ENCODE measurements at places on chromosomes 5 and 9. TPM values are rescaled to one million over a fixed set of nuclear protein-coding genes. Genes with fewer than 3 reads are reported as not detected.

DNA sequence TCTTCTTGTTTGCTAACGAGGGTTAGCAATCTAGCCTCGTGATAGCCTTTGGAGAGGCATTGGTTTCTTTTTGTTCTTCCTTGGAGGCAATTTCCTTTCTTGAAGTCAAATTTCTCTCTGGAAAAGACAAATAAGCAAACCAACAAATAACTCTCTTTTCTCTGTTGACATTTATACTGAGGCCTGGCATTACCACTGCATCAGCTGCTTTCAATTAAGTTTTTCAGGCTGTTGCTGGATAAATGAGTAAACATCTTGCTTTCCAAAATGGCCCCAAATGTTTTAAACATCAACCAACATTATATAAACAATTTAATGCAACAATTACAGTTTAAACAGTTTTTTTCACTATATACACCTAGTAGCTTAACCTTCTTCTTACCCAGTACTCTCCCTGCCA, 264.4 kb downstream of the HTR1A start:
- DNase-seq, result no peak

- DNase-seq, result no peak
Observed at GRCh38 chr5:147481874-147482705, 27.8 kb downstream of the DPYSL3 start.

DNA sequence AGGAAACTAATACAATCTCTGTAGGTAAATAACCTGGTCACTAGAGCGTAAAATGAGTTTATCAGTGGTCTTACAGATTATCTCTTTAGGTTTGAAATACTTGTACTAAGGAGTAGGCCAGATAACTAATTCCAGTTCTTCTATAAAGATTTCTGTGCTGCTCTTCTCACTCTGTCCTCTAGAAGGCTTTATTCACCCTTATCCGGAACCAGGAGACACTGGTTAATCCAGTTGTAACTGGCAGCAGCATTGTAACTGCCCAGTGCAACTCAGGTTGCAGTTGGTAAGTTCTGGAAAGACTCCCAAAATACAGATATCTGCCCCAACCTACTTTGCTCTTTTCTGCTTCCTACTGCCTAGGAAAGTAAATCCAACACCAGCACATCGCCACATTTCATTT, 19.8 kb downstream of the C5orf22 start:
- DNase-seq, result no peak

DNA sequence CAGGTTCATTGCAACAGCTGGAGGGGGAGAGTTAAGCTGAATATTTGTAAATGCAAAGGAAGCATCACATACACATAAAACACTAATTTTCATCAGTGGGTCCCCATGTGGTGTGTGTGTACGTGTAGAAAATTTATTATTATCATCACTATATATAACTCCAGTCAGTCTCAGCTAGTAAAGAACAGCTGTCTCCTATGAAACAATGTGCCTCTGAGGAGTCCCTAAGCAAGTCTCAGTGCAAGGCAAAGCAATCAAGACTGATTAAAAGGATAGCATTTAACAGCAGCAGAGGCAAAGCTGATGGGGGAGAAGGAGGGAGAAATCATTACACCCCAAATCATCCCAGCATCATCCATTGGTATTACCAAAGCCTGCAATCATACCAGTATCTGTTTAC, 104.2 kb upstream of the MARCHF11 start:
- DNase-seq, result no peak

- no peak for DNase-seq
Observed at GRCh38 chr9:116274293-116274692, 120.7 kb downstream of the PAPPA start.

- DNase-seq, result no peak
Observed at GRCh38 chr9:129221233-129221632, 43.2 kb upstream of the IER5L start.

DNA sequence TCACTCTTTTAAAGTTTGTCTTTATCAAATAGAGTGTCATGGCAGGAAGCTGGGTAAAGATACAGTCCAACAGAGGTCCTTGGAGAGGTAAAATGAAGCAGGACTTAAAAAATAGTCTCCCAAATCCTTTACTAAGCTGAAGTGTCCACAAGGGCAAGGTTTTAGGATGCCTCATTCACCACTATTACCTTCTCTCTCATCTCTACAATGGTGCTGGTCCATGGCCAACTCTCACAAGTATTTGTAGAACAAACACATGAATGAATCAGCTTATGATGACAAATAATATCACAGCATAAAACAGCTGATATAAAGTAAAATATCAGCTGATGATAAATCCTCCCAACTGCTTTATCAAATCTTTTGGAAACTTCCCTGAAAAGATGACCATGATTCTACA, 162.3 kb upstream of the ZNF462 start:
- DNase-seq, result no peak

The HAVCR2 gene
- 4.7 TPM for polyA plus RNA-seq

Data from muscle of arm (tissue), 14 donors.